Natural killer cell treated with Interleukin-12 subunit alpha and Interleukin-12 subunit beta and Interleukin-15 and Interleukin-18, amount 100 ng/mL, for 72 hours (primary cell): ENCODE measurements at places on chromosomes 7 and 10.

DNA sequence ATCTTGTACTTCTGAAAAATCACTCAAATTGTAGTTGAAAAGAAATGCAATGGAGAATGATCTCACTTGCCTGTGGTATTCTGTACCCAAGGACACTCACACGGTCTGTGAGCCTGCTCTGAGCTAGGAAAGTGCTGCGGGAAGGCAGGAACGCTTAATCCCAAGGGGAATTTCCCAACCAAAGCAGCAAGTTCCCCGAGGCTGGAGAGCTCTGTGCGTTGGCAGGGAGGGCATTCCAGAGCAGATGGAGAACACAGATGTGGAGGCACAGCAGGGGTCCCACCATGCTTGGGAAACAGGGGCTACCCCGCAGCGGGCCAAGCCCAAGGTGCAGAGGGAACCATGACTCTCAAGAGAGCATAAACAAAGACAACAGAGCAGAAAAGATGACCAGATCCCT is 13.6 kb downstream of the SVIL start:
- H3K4me1 ChIP-seq = peaks cover 19% of the 10 kb centered on the region
- no peak overlapping the region for H3K27ac ChIP-seq
- no peak for DNase-seq
- H3K36me3 ChIP-seq = no peaks in the 10 kb centered on the region

DNA sequence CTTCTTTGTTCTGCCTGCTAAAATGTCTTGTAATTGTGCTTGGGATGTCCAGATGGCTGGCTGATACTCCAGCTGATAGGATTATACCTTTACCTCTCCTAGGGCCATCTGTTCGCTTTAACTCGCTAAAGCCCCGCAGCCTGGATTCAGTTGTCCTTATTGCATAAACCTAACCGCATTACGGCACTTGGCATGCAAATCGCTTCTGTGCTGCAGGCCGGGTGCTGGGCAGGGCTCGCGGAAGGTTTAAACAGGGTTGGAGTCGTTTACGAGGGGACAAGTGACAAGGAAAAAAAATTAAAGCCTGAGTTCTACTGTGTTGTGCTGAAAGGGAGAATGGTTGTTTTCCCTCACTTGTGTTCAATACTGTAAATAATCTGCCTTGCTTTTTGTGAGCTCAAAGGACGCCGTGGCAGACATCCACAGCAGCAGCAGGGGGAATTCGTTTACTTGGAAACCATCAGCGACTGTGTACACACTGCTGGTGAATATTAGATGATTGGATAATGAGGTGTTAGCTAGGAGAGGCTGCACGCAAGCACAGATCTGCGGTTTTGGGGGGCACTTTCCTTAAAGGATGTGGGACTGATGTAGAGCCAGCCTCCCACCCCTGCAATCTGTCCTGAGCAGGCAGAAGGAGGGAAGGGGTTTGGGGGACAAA is 93.0 kb downstream of the EBF3 start:
- no peak for DNase-seq
- H3K27ac ChIP-seq = no peak overlapping the region
- no peak overlapping the region for H3K4me3 ChIP-seq
- H3K27me3 ChIP-seq = no peaks in the 10 kb centered on the region
- peaks cover 6% of the 10 kb centered on the region for H3K4me1 ChIP-seq

DNA sequence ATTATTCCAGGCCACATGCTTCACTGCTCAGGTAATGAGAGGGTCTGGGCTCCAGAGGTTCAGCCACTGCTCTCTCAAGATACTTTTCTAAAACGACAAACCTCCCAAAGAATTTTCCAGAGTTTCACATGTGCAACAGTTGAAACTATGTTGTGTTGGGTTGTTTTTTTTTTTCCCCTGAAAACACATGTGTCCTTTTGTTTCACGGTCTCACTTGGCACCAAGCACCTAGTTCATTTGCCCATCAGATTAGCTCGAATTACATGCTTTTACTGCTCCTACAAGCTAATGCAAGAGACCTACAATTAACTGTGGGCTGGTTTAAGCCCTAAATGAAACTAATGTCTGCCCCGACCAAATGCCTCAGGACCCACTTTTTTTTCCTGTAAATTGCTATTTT is 313.3 kb downstream of the FGFR2 start:
- no peaks in the 10 kb centered on the region for H3K4me1 ChIP-seq
- H3K4me3 ChIP-seq = no peak overlapping the region
- no peak for DNase-seq
- no peak overlapping the region for H3K27ac ChIP-seq
- no peaks in the 10 kb centered on the region for H3K36me3 ChIP-seq

DNA sequence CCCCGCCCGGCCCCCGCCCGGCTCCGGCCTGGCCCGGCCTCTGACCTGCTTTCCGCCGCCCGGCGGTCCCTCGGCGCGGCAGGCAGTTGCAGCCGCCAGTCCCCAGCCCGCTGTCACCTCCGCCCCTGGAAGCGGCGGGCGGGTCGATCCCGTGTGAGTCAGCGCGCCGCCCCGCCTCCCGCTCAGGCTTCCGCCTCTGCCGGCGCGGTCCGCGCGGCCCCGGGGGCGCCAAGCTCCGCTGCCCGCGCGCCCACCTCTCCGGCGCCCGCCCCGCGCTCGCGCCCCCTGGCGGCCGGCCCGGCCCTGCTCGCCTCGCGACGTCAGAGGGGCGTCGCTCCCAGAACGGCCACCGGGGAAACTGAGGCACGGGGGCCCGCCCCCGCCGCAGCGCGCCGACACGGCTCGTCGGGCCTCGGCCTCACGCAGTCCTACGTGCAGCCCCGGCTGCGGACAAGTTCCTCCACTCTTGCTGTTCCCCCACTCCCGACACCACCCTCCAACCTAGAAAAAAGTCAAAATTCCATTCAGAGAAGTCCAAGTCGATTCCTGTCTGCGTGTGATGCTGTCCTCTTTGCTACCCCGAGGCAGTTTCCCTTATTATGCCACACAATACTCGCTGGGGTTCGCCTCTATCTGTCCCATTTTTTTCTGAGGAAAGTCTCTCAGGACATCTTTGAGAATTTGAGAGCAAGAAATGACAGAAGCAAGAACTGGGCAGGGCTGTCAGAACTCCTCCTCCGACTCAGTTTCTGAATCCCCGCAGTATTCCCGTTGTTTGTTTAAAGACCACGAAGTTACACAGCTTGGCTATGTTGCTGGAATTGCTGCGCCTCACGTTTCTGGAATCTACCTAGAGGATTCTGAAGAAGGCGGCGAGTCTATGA is at the start of gene DNMBP:
Gene DNMBP (minus strand): TSS at position 155 of the 884 bp plus-strand sequence. CDS start 37,823 bp downstream, outside the sequence.
- peaks cover 24% of the 10 kb centered on the region for H3K4me1 ChIP-seq
- H3K27me3 ChIP-seq = no peaks in the 10 kb centered on the region
- peak; percentile 92 for DNase-seq

DNA sequence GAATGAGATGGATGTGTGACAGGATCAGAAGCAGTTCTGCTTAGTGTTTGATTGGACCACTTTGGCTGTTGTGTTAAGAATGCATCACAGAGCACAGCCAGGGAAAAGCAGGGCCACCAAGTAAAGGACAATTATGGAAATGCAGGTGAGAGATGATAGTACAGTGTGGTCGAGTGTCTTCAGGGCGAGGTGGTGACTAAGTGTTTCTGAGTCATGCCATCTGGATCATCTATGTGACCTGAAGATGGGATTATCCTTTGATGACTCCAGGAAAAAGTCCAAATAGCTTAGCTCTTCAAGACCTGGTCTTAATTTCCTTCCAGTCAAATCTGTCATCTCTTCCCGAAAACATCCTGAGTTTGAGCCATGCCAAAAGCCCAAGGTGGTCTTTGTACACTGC is 523.2 kb upstream of the IGFBP3 start:
- no peak overlapping the region for H3K27ac ChIP-seq
- H3K4me1 ChIP-seq = no peaks in the 10 kb centered on the region
- H3K36me3 ChIP-seq = no peaks in the 10 kb centered on the region
- H3K27me3 ChIP-seq = no peaks in the 10 kb centered on the region
- H3K4me3 ChIP-seq = no peak overlapping the region
- no peak for DNase-seq

- DNase-seq = no peak
- peaks cover 14% of the 10 kb centered on the region for H3K36me3 ChIP-seq
- H3K4me3 ChIP-seq = peak overlapping the region; percentile 11
- H3K27ac ChIP-seq = peak overlapping the region; percentile 3
- H3K27me3 ChIP-seq = no peaks in the 10 kb centered on the region
- peaks cover 51% of the 10 kb centered on the region for H3K4me1 ChIP-seq
Observed at GRCh38 chr7:104998040-104998752, 15.8 kb upstream of the KMT2E start.

DNA sequence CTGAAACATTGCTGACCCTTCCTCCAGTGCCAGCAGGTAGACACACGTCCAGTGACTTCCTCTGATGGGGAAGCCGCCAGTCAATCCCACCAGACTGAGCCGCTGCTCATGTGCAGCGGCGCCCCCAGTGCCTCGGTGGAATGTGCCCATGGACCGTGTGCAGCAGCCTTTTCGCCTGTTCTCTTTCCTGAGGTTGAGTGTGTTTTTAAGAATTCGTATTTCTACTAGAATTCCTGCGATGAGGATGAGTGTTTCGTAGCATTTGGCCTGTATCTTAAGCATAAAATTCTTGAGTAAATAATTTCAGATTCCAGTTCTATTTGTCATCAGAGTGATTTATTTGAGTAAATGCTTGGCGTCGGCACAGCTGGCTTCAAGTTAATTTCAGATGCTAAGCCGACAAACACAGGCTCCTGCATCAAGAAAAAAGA is 35.4 kb downstream of the BNIP3 start:
- H3K27me3 ChIP-seq = no peaks in the 10 kb centered on the region

DNA sequence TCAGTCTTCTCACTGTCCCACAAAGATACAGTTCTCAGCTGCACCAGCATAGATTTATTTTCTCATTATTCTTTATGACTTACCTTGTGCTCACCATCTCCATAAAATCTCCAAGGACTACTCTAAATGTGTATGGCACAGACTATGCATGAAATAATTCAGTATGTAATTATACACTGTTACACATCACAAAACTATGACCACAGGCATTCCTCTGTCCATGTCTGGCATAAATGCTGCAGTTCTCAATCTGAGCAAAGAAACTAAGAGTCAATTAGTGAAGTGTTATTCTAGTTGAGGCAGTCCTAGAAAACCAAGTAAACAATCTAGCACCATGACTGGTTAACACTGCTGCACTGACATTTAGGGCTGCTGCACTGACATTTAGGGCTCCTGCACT is 2.7 kb downstream of the CYCS start:
- DNase-seq = no peak
- H3K27ac ChIP-seq = peak overlapping the region; percentile 45

GRCh38 chr10:58859526-58859925 is 316.9 kb upstream of the PHYHIPL start:
- H3K27me3 ChIP-seq = no peaks in the 10 kb centered on the region
- H3K4me1 ChIP-seq = no peaks in the 10 kb centered on the region
- H3K4me3 ChIP-seq = no peak overlapping the region
- H3K36me3 ChIP-seq = no peaks in the 10 kb centered on the region
- DNase-seq = no peak
- H3K27ac ChIP-seq = no peak overlapping the region

DNA sequence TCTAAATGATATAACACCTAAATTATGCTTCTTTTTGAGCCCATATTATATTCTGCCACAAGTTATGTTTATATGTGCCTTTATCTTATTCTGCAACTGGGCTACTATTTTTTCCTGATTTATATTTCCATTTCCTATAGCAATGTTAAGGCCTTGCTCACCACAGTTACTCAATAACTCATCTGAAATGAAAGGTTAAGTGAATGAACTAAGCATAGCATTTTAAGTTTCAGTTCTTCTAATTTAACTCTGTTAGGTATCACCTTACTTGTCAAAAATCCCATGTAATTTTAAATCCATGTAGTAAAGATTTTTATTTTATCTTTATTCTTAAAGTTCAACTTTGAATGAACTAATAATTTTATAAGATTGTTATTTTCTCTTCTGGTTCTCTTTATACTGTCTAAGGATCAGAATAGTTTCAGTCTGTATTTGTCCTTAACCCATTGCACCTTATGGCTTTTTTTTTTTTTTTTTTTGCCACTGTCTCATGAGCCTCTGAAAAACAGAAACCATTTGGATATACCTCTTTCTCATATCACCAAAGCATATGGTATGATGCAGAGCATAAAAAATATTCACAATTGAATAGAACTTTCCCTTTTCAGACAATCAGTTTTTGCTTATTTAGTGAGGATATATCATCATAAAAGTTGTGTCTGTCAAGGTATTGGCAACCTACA is 301.8 kb upstream of the ZWINT start:
- no peaks in the 10 kb centered on the region for H3K4me1 ChIP-seq
- no peaks in the 10 kb centered on the region for H3K27me3 ChIP-seq
- H3K27ac ChIP-seq = no peak overlapping the region
- no peak overlapping the region for H3K4me3 ChIP-seq

GRCh38 chr7:130149281-130150139 is 55.7 kb downstream of the TMEM209 start:
- no peaks in the 10 kb centered on the region for H3K27me3 ChIP-seq
- H3K4me3 ChIP-seq = no peak overlapping the region
- H3K27ac ChIP-seq = no peak overlapping the region
- H3K36me3 ChIP-seq = no peaks in the 10 kb centered on the region
- peaks cover 15% of the 10 kb centered on the region for H3K4me1 ChIP-seq
- no peak for DNase-seq
